Kidney tubule cell (primary cell): ENCODE measurements at places on chromosomes 5 and 9.

GRCh38 chr9:69397384-69398214 is 72.6 kb downstream of the ENTREP1 start:
- DNase-seq: no peak

DNA sequence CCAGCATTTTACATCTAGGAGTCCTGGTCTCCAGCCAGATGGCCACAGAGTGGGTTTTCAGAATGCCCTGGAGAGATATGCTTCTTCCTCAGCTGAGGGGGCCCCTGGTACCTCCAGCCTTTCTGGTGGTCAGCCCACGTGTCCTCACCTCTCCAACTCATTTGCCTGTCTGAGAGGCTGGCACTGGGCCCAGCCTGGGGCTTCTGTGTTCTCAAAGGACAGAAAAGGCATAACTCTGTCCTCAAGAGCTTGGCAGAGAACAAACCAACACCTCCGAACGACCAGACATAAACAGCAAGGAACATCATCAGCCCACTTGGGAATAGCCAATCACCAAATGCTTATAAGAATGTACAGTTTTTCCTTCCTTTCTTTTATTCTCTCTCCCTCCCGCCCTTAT is 17.1 kb downstream of the ENG start:
- no peak for DNase-seq

- DNase-seq: no peak
Measured at GRCh38 chr5:104223885-104224773, 661.5 kb upstream of the NUDT12 start.

GRCh38 chr9:119365291-119366027 is 3.8 kb downstream of the BRINP1 start:
- peak; percentile 64 for DNase-seq

- DNase-seq: peak; percentile 85
Measured at GRCh38 chr9:108478431-108479332, 377.1 kb downstream of the ACTL7B start.
